ENCODE measurements at places on chromosomes 1 and 21. TPM values are rescaled to one million over a fixed set of nuclear protein-coding genes. Genes with fewer than 3 reads are reported as not detected.

GRCh38 chr1:68101829-68102228, 51.4 kb upstream of the DIRAS3 start:
- no peak overlapping the region for H3K27ac ChIP-seq
- H3K4me3 ChIP-seq: no peak overlapping the region
- peaks cover 17% of the 10 kb centered on the region for H3K4me1 ChIP-seq
- DNase-seq: no peak
- H3K27me3 ChIP-seq: peaks cover 2% of the 10 kb centered on the region

GRCh38 chr1:165330483-165330882, 26.0 kb downstream of the LMX1A start:
- peaks cover 4% of the 10 kb centered on the region for H3K27me3 ChIP-seq
- H3K4me1 ChIP-seq: no peaks in the 10 kb centered on the region
- H3K4me3 ChIP-seq: no peak overlapping the region
- H3K27ac ChIP-seq: no peak overlapping the region
- no peak for DNase-seq
- no peaks in the 10 kb centered on the region for H3K36me3 ChIP-seq

GRCh38 chr1:151802372-151802771, 2.8 kb downstream of the LINGO4 start:
- no peak overlapping the region for H3K27ac ChIP-seq
- H3K4me3 ChIP-seq: no peak overlapping the region
- H3K36me3 ChIP-seq: no peaks in the 10 kb centered on the region
- peaks cover 64% of the 10 kb centered on the region for H3K27me3 ChIP-seq
- H3K4me1 ChIP-seq: peaks cover 8% of the 10 kb centered on the region

DNA sequence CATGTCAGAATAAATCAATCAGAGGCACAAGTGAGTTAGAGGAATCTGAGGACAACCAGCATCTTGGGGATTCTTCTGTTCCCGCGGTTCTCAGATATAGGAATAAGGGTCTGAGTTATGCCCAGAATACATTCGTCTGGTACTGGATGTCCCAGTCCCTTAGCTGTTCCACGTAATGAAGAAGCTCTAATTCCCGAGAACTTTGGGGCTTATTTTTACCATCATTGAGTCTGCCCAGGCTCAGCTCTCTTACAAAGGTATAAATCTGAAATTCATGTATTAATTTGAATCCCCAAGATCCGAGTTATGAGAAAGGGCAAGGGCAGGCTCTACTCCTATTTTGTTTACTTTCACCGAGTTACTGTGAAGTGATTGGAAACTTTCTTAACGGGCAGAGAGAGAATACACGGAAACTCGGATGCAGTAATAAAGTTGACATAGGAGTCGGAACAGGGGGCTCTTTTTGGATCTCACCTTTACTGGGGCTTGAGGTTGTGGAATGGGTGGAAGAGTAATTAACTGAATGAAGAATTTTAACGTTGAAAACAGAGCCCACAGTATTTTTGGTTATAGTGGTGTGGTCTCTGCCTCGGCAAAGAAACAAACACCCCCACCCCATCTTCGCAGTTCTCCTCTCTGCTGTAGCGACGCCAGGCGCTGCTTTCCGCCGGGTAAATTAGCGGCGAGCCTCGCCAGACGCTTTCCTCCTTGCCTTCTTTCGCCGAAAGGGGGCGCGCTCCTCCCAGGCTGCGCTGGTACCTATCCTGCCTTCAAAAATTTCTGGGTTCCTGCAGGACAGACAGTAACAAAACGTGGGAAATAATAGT, 7.1 kb downstream of the PRRX1 start:
- no peak overlapping the region for H3K27ac ChIP-seq
- peaks cover 90% of the 10 kb centered on the region for H3K4me1 ChIP-seq
- peaks cover 88% of the 10 kb centered on the region for H3K36me3 ChIP-seq
- DNase-seq: no peak

GRCh38 chr1:209733409-209734192, 22.3 kb upstream of the TRAF3IP3 start:
- no peaks in the 10 kb centered on the region for H3K36me3 ChIP-seq
- H3K4me3 ChIP-seq: peak overlapping the region; percentile 7
- peaks cover 16% of the 10 kb centered on the region for H3K4me1 ChIP-seq
- H3K27me3 ChIP-seq: peaks cover 11% of the 10 kb centered on the region
- H3K27ac ChIP-seq: peak overlapping the region; percentile 14
- DNase-seq: peak; percentile 29

GRCh38 chr1:77817368-77818209, 38.1 kb downstream of the MIGA1 start:
- no peak for DNase-seq
- H3K4me1 ChIP-seq: peaks cover 10% of the 10 kb centered on the region
- peak overlapping the region; percentile 69 for H3K27ac ChIP-seq
- H3K27me3 ChIP-seq: peaks cover 3% of the 10 kb centered on the region

DNA sequence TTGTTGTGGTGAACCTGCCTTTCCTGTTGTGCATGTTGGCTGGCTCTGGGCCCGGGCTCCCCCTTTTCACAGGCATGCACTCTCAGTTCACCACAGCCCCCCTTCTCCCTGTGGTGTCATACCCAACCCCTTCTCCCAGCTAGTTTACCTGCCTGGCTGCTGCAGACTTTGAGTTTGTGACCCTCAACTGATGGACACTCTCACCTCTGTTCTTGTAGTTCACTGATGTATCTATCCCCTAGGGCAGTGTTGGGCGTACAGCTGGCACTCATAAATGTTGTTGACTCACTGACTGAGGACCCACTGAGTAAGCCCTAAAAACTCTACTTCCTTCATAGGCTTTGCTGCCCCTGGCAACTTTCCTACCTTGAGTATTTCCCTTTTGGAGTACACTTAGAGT, 54.9 kb downstream of the WDR64 start:
- H3K4me3 ChIP-seq: peak overlapping the region; percentile 59
- peak; percentile 81 for DNase-seq
- H3K27me3 ChIP-seq: no peaks in the 10 kb centered on the region
- H3K4me1 ChIP-seq: peaks cover 49% of the 10 kb centered on the region
- peak overlapping the region; percentile 75 for H3K27ac ChIP-seq
- no peaks in the 10 kb centered on the region for H3K36me3 ChIP-seq

DNA sequence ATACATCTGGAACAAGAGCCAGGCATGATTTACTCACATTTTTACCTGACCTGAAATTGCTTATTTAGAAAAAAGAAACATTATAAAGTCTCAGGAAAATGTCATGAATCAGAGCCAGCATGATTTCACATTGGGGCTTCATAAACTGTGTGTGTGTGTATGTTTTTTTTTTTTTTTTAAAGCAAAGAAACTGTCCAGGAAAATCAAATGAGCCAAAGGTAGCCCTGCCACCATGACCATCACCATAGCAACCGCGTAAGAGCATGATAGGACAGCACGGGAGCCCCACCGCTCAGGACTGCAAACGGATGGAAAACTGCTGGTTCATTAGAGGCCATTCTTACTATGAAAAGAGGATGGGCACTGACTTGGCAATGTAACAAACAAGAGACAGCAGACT, 139.2 kb downstream of the NTMT2 start:
- H3K27me3 ChIP-seq: no peaks in the 10 kb centered on the region
- DNase-seq: no peak
- H3K27ac ChIP-seq: no peak overlapping the region

DNA sequence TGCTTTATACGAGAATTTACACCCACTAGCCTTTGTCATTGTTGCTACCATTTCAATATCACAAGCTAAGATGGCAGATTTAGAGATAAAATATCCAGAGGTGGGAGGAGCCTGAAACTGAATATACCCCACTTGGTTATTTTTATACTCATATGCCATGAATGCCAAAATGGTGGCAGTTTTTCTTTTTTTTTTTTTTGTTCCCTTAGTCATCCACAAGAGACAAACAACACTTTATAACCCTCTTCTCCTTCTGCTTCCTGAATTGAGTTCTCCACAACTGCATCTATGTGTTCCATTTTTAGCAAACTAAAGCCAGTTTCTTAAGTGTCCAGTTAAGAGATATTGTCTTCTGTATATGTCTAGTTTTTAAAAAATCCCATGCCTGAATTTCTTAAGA, 558.4 kb downstream of the LMO4 start:
- no peaks in the 10 kb centered on the region for H3K36me3 ChIP-seq
- no peak for DNase-seq
- H3K4me1 ChIP-seq: peaks cover 23% of the 10 kb centered on the region
- peaks cover 3% of the 10 kb centered on the region for H3K27me3 ChIP-seq
- H3K4me3 ChIP-seq: no peak overlapping the region
- no peak overlapping the region for H3K27ac ChIP-seq

The LDLRAD2 gene
- total RNA-seq: not detected

The NHLH1 gene
- 0.09 TPM for total RNA-seq

The FCRL1 gene
- not detected for total RNA-seq

The NENF gene
- 45.4 TPM for total RNA-seq

The PADI3 gene
- 0.14 TPM for total RNA-seq

The GBP4 gene
- 0.29 TPM for total RNA-seq
